ENCODE measurements at places on chromosomes 1 and 21.

- DNase-seq = no peak
These were observed 44.3 kb downstream of the INAVA start for GRCh38 chr1:200938955-200939354.

DNA sequence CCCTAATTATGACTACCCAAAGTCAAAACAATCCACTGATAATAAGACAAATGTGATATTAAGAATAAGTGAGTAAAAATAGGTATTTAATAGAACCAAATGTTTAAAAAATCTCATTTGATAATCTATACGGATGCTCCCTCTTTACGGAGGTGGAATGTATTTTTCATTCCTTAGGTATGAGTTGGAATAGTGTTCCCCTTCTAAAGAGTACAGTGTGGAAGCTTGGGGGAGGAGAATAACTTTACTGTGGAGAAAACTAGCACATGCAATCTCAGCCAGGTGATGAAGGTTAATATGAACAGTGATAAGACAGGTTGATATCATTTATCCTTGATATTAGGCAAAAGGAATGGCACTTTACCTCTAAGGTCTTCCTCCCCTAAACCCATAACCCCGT lies 74.6 kb downstream of the GPR88 start:
- DNase-seq = no peak

DNA sequence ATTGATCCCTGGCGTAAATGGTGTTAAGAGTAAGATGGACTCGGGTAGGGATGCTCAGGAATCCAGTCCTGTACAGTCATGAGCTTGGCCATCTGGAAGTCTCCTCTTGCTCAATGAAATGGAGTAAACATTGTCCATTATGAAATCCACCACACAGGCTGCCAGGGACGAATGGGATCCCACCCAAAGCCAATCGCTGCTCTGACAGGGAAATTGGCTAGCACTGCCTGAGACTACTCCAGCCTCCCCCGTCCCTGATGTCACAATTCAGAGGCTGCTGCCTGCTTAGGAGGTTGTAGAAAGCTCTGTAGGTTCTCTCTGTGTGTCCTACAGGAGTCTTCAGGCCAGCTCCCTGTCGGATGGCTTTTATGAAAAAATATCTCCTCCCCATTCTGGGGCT lies at the start of gene HSD11B1:
Gene HSD11B1, plus strand, starts transcription at position 263 of the 400 bp plus-strand sequence. Its CDS starts 97 bp downstream, at position 360.
- DNase-seq = no peak

GRCh38 chr1:157235307-157235706 lies 97.1 kb upstream of the ETV3 start:
- DNase-seq = no peak

- DNase-seq = no peak
These were observed 4.5 kb downstream of the HSPB7 start for GRCh38 chr1:16013220-16013907.

- DNase-seq = no peak
These were observed 8.2 kb downstream of the GOLPH3L start for GRCh38 chr1:150688763-150689162.

DNA sequence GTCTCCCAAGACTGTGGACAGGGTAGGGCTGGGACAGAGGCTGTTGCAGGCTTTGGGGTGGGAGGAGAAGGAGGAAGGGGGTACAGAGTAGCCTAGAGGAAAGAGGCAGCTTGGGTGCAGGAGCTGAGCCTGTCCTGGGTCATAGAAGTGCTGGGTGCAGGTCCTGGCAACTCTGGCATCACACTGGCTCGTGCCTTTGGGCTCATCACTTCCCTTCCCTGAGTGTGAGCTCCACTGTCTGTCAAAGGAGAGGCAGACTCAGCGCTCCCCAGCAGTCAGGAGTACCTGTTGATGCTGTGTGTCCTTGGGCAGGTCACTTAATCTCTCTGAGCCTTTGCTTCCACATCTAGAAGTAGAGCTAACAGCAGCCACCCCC lies 157.1 kb downstream of the PTPRU start:
- DNase-seq = no peak

DNA sequence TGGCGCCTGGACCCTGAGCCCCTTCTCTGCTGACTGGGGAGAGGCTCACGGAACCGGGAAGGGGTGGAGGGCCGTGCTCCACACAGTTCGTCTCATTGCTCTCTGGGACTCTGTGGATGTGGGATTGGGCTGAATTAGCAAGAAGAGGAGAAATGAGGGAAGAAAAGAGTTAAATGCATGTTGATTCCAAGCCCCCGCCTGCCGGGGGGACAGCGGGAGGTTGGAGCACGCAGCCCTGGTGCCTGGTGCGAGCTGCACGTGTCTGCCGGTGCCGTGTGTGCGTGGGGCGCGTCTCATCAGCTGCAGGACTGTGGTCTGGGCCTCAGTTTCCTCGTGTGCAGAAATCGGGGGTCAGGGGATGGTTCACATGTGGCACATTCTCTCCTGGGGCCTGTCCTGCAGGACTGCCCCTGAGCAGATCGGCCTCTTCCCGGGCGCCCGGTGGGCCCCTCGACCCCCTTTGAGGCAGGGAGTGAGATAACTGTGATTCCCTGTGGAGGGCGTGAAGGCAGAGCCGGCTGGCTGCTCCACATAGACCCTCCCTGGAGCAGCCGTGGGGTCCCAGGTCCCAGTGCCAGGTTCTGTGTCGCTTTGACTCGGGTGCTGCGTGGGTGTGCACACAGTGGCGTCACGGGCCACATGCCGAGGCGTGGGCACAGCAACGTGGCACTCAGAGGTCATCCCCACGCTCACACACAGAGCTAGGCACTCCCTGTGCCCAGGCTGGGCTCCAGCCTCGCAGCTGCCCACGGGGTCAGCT lies 11.4 kb downstream of the SAMD11 start:
- no peak for DNase-seq

DNA sequence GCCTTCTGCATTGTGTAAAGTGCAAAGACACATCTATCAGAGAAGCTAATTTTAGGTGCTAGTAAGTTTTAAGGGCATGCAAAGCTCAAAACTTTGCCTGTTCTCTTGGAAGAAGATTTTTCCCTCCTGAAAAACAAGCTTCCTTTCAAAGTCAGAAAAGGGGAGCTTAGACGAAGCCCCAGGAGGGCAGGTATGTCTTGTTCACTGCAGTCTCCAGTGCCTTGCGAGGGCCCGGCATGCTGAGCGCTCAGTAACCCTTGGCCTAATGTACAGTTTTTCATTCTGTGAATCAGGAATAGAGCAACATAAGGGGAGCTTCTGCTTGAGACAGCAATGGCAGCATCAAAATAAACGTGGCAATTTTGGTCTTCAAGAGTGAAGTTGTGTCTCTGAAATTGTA lies 35.0 kb downstream of the GALNT2 start:
- DNase-seq = no peak

DNA sequence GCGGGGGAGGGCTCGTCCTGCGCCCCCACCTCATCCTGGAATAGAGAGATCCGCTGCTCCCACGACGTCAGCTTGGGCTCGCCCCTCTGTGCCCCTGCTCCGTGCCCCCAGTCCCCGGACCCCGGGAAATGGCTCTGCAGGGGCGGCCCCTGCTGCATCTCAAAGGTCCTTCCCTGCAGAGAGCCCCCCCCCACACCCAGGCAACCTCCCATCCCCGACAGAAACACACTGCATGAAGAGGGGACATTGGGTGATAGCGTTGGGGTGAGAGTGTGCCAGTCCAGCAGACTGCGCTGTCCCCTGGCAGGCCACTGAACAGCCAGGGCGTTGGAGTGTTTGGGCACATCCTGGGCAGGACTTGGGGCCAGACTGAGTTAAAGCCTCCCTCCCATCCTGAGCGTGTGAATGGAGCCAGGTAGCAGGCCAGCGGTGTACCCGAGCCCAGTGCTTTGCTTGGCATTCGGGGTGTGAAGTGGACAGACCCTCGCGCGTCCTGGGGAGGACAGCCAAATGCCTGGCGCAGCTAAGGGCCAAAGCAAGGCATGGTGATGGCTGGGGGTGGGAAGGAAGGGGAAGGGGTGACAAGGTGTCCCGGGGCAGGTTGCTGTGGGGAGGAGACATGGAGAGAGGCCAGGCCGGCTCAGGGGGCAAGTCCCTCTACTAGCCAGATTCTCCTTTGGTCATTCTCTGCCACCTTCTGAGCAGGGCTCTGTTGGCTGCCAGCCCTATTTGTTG lies 633 bp upstream of the ETNK2 start:
- DNase-seq = no peak
